ENCODE measurements at places on chromosomes 6 and 20.

GRCh38 chr6:12028213-12028612, 16.1 kb downstream of the HIVEP1 start:
- no peak for DNase-seq

DNA sequence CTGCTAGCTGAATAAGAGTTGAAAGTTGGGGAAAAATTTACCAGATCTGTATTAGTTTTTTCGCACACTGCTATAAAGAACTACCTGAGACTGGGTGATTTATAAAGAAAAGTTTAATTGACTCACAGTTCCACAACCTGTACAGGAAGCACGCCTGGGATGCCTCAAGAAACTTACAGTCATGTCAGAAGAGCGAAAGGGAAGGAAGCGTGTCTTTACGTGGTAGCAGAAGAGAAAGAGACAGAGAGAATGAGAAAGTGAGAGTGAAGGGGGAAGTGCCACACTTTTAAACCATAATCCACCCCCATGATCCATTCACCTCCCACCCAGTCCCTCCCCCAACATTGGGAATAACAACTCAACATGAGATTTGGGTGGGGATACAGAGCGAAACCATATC, 79.6 kb downstream of the KHDC1L start:
- DNase-seq, result no peak

DNA sequence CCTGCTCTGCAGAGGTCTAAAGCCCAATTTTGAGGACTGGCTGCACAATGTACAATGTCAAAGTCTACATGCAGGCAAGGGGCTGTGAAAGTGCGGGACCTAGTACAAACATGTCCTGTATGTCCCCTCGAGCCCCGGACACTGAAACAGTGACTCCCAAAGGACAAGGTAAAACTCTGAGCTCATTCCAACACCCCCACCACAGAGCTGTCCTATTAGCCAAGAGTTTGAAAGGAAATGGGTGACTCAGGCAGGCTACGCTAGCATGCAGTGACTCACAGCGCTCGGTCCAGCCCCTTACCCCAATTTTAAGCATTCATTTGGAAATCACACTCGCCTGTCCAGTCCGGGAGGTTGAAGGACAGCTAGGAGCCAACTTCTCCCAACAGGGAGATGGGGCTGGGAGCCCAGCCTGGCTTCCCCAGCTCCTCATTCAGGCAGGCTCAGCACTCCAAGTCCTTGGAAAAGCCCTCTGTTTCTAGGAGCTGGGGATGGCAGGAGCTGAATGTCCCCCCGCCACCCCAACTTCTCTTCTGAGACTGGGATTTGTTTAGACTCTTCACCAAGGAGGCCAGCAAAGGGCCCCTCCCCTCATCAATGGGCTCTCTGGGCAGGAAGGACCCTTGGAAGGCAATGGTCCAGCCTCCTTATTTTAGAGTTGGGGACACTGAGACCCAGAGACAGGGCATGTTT, 3.9 kb downstream of the SDC4 start:
- no peak for DNase-seq

- DNase-seq, result no peak
These were observed 13.0 kb upstream of the RBM24 start for GRCh38 chr6:17268114-17268513.
